GM10248 (cell line): ENCODE measurements at places on chromosomes 13 and 19.

DNA sequence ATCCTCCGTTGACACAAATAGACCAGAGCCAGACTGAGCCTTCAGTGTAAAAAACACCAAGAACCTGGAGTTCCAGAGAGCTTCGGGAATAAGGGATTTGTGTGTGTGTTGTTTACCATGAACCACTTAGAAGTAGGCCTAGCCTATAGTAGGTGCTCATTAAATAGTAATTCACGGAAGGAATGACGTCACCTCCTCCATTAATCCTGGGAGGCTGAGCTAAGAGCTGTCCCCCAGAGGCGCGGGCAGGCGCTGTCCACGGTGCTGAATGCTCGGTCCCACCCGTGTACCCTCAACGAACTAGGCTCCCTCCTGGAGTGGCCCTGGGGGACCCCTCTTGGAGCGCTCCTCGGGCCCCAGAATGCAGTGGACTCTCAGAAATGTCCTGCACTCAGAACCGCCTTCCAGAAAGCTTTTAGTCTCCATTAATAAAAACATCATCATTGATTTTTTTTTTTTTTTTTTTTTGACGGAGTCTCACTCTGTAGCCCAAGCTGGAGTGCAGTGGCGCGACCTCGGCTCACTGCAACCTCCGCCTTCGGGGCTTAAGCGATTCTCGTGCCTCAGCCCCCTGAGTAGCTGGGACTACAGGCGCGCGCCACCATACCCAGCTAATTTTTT lies 6.5 kb downstream of the UNC13A start:
- DNase-seq, result peak; percentile 64

DNA sequence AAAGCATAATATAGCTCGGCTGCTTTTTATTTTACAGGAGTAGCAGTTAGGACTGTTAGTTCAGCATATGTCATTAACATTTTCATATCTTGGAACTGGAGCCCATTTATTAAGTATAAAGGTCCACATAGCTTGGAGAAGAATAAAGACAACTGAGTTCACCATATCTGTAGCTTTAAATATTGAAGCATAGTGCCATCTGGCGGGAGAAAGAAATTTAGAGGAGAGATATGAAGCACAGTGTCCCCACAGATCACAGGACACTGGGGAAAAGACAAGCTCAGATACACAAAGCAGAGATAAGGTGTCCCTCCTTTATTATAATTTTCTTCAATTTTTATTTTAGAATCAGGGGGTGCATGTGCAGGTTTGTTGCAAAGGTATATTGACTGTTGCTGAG lies 104.7 kb upstream of the FREM2 start:
- DNase-seq, result peak; percentile 10

GRCh38 chr13:89239361-89240127 lies 1568.4 kb downstream of the SLITRK5 start:
- DNase-seq, result no peak

GRCh38 chr19:17862711-17863519 lies 3.2 kb downstream of the RPL18A start:
- no peak for DNase-seq

GRCh38 chr13:32001154-32001768 lies 30.3 kb upstream of the FRY start:
- peak; percentile 70 for DNase-seq

GRCh38 chr13:110448677-110449076 lies 112.8 kb downstream of the RAB20 start:
- DNase-seq, result no peak

GRCh38 chr19:6278740-6279619 lies 795 bp downstream of the MLLT1 start:
- peak; percentile 18 for DNase-seq

DNA sequence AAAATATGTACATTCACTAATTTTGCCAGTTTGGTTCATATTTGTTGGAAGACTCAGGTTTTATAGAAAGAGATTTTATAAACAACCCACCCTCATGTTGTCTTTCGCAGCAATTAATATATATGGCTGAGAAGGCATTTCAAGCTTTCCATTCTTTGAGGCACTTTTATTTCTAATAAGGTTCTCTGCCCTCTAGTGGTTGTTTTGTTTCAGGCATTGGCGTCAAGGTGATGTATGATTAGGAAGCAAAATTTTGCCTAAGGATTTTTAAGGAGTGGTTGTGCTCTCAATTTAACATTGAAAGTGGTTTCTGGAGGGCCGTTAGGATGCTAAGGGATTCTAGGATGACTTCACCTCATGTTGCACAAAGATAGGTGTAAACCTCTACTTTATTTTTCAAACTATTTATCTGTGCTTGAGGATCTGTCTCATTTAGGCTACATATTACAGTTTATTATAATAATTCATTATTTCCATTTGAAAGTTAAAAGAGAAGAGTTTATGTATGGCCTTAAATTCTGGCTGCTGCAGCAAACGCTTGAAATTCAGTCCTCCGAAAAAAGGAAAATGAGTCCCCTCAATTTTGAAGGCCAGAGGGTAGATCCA lies 35.9 kb downstream of the OXGR1 start:
- no peak for DNase-seq

GRCh38 chr19:48405850-48406249 lies 12.4 kb downstream of the GRIN2D start:
- DNase-seq, result peak; percentile 51

DNA sequence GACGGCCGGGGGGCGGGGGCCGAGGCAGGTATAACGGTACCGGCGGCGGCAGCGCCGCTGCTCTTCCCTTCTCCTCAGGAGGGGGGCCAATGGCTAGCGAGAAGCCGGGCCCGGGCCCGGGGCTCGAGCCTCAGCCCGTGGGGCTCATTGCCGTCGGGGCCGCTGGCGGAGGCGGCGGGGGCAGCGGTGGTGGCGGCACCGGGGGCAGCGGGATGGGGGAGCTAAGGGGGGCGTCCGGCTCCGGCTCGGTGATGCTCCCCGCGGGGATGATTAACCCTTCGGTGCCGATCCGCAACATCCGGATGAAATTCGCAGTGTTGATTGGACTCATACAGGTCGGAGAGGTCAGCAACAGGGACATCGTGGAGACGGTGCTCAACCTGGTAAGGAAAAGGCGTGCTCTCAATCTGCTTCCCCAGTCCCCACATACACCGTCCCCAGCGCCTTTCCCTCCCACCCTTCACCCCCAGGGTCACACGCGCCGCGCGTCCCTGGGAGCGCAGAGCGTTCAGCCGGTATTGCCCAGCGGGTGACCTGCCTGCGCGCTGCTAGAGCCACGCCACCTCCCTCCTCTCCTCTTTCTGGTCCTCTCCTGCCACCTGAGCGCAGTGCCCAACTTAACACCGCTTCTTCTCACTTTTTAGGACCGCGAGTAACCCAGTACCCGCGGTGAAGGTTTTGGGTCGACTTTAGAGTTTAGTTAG lies 814 bp downstream of the NBEA start:
- DNase-seq, result peak; percentile 29

DNA sequence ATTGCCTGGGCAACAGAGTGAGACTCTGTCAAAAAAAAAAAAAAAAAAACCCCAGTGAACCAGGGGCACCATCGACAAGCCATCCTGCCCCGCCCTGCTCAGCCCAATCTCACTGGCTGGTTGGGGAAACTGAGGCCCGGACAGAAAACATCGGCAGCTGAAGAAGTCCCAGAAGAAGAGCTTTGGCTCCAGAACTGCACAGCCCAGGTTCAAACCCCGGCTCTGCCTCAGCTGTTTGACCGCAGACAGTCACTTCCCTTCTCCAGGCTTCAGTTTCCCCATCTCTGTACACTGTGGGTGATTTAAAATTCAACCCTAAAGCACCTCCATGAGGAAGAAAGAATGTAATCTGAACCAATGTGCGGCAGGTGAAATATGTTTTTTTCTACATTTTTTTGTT lies 9.4 kb upstream of the SEMA6B start:
- no peak for DNase-seq

GRCh38 chr13:98220271-98220791 lies 43.3 kb upstream of the RNF113B start:
- no peak for DNase-seq

GRCh38 chr19:56538761-56539263 lies at the start of gene ZFP28:
Gene ZFP28, plus strand, starts transcription at chr19:56538948. Its CDS starts 71 bp downstream, at chr19:56539019.
- DNase-seq, result no peak

- no peak for DNase-seq
These were observed 40.2 kb downstream of the CCNE1 start for GRCh38 chr19:29851769-29852521.

- DNase-seq, result no peak
These were observed 368.4 kb upstream of the MIR17HG start for GRCh38 chr13:90979059-90979458.

DNA sequence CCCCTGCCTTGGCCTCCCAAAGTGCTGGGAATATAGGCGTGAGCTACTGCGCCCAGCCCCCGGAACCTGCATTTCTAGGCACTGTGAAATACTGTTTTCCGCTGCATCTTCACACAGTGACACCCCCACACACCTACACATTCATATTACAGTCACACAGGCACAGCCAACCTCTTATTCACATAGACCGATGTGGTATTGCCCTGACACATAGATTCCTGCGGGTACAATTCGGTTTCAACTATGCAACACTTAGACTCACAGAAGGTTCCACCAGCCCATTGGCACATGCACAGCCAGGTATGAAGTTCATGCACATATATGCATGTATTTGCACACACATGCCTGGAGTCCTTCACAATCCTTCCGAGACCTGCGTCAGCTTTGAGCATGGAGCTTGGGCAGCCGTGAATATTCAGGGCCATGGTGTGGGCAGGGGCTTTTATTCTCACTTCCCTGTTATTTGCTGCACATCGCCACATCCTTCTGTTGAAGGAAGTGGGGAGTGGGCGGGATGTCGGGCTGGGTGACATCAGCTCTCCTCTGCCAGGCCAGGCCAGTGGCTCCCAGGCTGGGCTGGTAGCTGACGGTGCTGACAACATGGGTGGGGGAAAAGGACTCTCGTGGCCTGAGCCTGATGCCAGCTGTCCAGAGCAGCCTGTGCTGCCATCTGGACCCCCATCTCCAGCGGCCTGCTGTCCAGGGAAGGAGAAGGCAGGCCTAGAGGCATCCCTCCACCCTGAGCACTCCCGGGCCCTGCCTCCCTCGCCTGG lies 5.4 kb upstream of the CDC37 start:
- peak; percentile 66 for DNase-seq
